NCI-H1092 treated with DMSO at 0.1 percent for 48 hours (cell line): ENCODE measurements at places on chromosomes 6 and 20.

GRCh38 chr6:18465410-18466154 is 78.4 kb downstream of the RNF144B start:
- DNase-seq: peak; percentile 89

DNA sequence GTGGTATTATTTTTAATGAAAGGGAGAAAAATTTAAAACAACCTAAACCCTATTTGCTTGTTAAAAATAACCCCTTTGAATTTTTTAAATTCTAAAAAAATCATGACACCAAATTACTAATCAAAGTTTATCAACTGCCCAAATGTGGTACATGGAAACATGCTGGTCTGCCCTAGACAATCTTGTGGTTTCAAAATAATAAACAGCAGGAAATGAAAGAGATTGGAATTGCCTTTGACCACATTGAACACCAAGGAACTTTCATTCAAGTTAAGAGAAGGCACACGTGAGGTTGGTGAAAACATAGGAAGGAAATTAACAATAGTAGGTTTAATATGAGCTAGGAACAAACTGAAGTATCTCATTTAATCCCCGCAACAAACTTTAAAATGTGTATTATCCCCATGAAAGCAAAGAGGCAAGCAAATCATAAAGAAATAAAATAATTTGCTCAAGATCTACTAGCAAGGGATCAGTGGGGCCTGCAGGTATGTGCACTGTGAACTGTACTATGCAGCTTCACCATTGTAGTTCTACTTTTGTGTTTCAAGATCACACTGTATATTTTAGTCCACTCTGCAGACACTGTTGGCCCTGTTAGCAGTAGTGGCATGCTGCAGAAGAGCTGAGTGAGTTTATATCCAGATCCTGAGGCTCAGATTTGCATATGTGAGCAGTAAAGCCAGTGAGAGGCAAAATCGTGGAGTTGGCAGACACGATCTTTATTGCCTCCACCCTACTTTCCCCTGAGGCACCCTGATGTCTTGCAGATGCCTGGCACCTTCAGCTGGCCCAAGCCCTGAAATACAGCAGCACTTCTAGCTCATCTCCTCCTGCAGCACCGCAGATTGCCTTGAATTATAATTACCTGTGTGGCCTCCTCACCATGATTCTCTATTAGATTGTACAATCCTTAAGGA is 157.8 kb upstream of the TENT5A start:
- DNase-seq: no peak

- no peak for DNase-seq
These were observed 136.6 kb downstream of the CCDC170 start for GRCh38 chr6:151630387-151630786.

DNA sequence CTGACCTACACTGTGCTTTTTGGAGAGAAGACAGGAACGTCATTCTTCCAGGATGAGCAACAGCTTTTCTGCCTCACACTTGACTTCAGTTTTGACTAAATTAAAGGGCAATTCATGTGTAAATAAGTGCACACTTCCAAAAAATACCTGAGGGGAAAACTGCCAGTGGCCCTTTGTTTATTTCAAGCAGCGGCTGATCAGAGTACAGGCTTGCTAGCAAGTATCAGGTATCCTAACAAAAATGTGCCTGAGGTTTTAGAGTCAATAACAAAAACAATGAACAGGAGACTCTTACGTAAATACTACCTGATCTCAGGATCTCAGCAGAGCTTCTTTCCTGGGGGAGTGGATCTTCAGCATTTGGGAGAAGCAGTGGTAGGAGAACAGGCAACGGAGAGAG is 12.4 kb downstream of the LY86 start:
- DNase-seq: no peak

- no peak for DNase-seq
These were observed 496.5 kb downstream of the MAFB start for GRCh38 chr20:40192529-40192928.

DNA sequence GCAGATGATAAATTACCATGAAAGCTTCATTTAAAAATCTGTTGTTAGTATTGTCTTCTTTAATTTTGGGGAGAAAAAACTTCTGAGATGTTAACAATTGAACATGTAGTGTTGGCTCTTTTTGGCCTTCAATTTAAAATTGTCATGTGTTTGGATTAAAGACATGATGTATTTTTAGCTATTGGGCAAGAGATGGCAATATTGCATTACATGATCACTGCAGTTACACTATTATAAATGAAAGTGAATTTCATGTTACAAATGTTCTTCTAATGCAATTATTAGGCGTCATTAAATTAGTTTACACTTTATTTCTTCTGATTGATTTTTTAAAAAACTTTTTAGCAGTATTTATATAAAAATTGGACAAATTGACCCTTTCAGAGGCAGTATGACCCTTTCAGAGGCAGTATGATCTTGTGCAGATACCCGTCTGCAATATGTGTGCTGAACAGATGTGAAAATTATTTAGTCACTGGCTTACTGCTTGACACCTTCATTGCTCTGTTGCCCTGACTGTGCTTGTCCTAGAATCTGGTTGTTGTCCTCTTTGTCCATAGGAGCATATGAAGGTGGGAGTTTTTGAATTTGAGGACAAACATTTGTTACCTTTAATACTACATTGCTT is 25.8 kb downstream of the CDKAL1 start:
- no peak for DNase-seq

- DNase-seq: peak; percentile 63
These were observed 25.2 kb downstream of the HLA-A start for GRCh38 chr6:29967379-29968010.

- peak; percentile 62 for DNase-seq
These were observed 11.0 kb downstream of the TSPYL1 start for GRCh38 chr6:116268589-116269293.
